Fibroblast of skin of abdomen (primary cell): ENCODE measurements at places on chromosomes 4 and X.

GRCh38 chrX:84224741-84225140, 36.7 kb upstream of the RPS6KA6 start:
- no peak for DNase-seq

DNA sequence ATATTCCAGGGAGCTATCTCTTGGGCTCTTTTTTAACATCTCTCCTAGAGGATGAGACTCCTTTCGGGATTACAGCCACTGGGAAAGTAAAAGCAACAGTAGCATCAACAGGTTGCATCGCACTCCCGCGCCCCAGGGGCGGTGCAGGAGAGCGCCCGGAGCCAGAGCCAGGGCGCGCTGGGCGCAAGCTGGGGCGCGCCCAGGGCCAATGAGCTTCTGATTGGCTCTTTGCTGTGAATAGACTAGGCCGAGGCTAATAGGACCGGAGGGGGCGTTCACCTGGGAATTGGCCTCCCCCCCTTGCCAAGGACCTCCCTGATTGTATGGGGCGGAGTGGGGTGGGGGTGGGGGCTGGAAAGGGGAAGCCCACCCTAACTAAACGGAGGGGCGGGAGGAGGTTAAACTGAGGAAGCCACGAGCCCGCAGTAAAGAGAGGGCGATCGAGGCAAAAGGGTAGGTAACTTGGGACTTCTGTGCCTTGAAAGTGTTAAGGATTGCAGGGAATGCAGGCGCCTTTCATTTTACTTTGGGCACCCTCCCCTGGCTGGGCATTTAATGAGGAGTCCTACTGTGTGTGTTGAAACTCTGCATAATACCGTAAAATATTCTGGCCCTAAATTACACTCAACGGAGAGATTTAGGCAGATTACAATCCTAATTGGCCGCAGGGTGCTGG, 1.1 kb upstream of the ATOH1 start:
- no peak for DNase-seq

DNA sequence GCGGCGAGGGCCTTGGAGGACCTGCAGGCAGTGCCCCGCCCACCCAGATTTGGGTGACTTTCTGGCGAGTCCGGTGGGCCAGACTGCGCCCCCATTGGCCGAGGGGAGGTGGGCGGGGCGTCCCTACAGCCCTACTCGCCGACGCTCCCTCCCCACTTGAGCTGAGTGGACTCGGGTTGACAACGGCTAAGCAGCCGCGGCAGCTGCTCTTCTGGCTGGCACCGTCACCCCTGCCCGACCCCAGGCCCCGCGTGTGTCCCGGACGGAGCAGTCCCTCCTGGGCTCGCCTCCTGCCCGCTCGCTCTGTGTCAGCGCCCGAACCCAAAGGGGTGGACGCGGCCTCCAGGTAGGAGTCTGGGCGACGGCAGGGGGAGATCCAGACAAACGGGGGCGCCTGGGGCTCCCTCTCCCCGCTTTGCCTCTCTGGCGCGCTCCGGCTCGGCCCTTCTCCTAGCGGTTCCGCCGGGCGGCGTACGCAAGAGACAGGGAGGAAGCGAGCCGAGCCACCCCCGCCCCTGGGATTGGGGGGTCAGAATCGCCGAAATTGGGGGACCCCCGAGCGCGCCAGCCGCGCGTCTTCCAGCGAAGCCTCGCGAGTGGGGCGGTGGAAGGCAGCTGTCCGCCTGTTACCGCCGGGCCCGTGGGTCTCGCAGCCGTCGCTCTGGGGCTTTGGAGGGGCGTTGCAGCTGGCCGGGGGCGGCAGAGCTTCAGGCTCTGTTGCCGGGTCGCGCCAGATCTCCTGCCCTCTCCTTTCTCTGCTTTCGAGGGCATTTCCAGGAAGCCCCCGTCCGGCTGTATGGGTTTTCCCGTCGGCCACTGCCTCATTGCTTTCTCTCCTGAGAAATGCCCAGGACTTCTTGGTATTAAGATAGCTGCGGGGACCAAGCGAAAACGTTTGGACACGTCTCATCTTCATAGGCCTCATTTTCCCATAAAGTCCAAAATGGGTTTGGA, 46.3 kb downstream of the STARD8 start:
- DNase-seq = peak; percentile 53

DNA sequence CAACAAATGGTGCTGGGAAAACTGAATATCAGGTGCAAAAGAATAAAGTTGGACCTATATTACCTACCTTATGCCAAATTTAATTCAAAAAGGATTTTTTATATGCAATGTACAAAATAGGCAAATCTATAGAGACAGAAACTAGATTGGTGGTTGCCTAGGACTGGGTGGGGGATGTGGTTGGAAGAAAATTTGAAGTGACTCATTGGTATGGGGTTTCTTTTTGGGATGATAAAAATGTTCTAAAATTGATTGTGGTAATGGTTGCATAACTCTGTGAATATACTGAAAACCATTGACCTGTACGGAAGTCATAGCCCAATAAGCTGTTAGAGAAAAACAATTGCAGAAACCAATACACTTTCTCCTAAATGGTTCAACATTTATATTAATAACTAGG, 72.1 kb downstream of the COL4A5 start:
- DNase-seq = peak; percentile 38

DNA sequence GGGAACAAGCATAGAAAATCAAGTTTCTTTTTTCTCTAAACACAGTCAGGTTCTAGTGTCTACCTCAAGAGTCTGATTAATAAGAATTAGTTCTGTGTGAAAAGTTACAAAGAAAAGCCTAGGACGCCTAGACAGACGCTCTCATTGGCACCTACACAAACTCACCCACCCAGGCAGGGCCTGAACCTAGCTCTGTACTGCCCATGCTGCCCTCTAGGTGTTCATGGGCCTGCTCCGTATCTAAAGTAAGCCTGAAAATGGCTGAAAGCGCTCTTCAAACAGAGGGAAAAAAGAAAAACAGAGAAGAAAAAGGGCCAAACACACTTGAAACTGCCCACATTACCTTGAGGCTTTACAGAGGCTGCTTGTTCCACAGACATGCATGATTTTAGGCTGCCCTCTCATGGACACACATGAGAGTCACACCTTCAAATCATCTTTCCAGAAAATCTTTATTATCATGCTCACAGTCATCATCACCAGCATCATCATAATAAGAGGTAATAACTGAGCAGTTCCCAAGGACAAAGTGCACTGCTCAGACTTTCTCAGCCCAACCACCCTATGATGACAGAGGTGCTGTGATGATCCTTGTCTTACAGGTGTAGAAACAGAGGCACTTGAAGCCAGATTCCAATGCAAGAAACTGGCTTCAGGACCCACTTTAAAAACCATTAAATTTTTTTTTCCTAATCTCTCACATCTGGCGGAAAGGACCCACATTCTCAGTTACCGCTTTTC, 49.6 kb downstream of the MAP7D2 start:
- peak; percentile 57 for DNase-seq

- DNase-seq = no peak
Measured at GRCh38 chr4:100254237-100254636, 64.0 kb upstream of the DDIT4L start.

GRCh38 chr4:14787894-14788293, 214.4 kb upstream of the CPEB2 start:
- DNase-seq = no peak

- no peak for DNase-seq
Measured at GRCh38 chr4:14028862-14029261, 401.3 kb upstream of the BOD1L1 start.

- DNase-seq = peak; percentile 68
Measured at GRCh38 chr4:137394018-137394417, 138.3 kb downstream of the PCDH18 start.

- no peak for DNase-seq
Measured at GRCh38 chr4:88015659-88016295, 8.3 kb downstream of the PKD2 start.

DNA sequence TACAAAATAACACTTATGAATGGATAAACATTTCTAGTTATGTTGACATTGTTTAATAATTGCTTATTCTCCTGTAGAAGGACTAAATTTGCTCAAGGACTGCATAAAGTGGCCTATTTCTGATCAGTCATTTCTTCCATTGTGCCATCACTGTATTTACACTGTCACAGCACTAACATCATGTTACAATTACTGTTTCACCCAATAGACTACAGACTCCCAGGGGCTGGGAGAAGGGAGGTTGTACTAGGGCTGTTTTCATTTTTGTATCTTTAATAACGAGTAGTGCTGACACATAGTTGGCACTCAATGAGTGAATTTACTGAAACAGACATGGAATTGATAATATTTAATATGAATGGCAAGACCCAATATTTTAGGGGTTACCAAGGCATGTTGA, 139.5 kb downstream of the SLC10A7 start:
- DNase-seq = no peak

- DNase-seq = no peak
Measured at GRCh38 chrX:112874614-112875013, 34.0 kb upstream of the AMOT start.

GRCh38 chrX:154748712-154749339, 2.1 kb downstream of the GAB3 start:
- peak; percentile 48 for DNase-seq

- DNase-seq = no peak
Measured at GRCh38 chr4:81896936-81897335, 425.2 kb upstream of the RASGEF1B start.

DNA sequence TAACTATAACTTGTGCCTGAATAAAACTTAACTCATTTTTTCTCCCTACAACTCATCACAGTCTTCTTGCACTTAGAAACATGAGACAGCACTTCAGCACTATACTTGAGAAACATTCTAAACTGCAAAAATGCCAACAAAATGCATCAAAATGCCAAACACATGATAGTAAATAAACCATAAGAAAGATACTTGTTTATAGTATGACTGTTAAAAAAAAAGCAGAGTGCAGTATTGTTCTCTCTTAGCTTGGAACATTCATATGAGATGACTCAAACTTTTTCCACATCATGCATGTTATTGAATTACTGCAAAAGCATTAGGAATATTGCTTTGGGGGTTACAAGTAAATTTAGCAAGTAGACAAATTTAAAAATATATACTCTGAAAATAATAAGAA, 135.7 kb upstream of the ANXA10 start:
- DNase-seq = no peak

GRCh38 chrX:97268182-97268680, 384.5 kb downstream of the RPA4 start:
- peak; percentile 10 for DNase-seq

GRCh38 chr4:80265571-80266252, 752 bp upstream of the FGF5 start:
- DNase-seq = peak; percentile 80

DNA sequence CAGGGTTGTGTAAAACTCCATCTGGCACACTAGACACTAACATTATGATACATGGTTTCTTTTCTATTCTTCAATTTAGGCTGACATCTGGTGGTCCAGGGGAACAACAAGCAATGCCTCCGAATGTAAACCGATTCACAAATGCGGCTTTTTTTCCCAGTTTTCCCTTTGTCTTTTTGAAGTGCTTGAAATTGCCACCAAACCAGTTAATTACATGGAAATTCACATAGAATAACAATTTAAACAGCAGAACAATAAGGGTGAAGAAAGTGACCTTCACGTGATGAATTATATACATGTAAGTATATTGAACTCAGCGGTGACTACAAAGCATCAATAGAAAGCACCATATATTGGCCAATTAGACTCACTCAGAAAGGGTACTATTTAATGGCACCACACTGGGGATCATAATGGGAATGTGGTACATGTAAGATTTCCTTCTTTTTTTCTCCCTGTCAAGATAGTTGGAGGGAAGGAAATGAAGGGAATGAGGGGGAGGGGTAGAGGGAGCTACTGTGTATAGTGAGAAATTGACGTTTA, 103.9 kb downstream of the MMRN1 start:
- DNase-seq = no peak

DNA sequence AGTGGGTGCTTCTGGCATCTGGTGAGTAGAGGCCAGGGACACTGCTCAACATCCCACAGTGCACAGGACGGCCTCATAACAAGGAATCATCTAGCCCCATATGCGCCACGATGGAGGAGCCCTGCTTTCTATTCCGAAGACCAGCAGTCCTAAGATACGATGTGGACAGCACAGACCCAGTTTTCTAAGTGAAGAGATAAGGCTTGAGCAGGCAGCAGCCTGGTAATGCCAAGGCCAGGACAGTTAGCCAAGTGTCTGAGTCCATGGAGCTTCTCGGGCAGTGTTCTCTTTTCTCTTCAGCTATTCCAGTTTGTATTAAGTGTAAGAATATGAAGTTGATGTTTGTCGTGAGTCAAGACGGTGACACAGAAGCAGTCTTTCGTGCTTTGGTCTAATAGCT, 112.7 kb downstream of the TBL1X start:
- DNase-seq = no peak

- DNase-seq = peak; percentile 24
Measured at GRCh38 chr4:42411803-42412202, 14.5 kb downstream of the SHISA3 start.

DNA sequence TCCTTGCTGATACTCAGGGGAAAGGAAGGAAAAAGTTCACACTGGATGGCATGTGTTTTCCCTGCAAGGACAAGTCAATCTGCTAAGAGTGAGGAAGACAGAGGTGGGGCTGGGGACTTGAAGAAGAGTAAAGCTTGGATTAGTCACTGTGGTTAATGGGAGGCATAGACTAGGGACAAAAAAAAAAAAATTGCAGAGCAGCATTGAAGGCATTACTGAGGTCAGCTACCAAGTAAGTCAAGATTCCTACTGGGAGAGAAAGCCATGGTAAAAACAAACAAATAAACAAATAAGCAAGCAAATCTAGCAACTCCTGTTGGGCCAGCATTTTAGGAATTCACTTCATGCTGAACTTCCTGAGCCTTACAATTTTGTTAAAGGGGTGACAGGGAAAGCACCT, 58.2 kb upstream of the GPC4 start:
- DNase-seq = no peak

GRCh38 chr4:41358647-41359421, 102.1 kb downstream of the UCHL1 start:
- DNase-seq = no peak

- DNase-seq = no peak
Measured at GRCh38 chr4:88415982-88416381, 37.3 kb downstream of the HERC6 start.

GRCh38 chr4:103091601-103092223, 7.9 kb downstream of the BDH2 start:
- peak; percentile 64 for DNase-seq

GRCh38 chr4:71212216-71212615, 126.6 kb upstream of the SLC4A4 start:
- DNase-seq = peak; percentile 50

- no peak for DNase-seq
Measured at GRCh38 chr4:74543231-74543781, 98.4 kb downstream of the AREG start.

DNA sequence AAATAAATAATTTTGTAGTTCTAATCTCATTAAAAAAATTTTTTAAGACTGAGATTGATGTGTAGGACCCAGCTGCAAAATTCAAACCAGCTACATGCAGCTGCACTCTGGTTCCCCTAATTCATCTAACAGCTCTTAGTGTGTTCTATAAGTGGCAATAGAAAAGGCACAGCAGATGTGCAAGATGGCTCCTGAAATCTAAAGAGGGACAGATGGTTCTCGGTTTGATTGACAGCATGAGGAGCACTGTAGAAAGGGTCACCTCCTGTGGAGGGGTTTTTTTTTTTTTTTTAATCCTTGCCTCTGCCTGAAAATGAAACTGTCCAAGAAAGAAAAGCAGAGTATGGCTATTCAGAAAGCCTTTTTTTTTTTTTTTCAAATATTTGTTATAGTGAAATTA, 16.9 kb upstream of the OCIAD1 start:
- DNase-seq = no peak

GRCh38 chr4:87406462-87406861, 15.5 kb upstream of the HSD17B11 start:
- no peak for DNase-seq

- DNase-seq = no peak
Measured at GRCh38 chr4:185036019-185036418, 17.7 kb downstream of the HELT start.
